ENCODE measurements at places on chromosomes 11 and 22.

GRCh38 chr11:126660761-126661425 lies 305.4 kb downstream of the ST3GAL4 start:
- no peak for DNase-seq

DNA sequence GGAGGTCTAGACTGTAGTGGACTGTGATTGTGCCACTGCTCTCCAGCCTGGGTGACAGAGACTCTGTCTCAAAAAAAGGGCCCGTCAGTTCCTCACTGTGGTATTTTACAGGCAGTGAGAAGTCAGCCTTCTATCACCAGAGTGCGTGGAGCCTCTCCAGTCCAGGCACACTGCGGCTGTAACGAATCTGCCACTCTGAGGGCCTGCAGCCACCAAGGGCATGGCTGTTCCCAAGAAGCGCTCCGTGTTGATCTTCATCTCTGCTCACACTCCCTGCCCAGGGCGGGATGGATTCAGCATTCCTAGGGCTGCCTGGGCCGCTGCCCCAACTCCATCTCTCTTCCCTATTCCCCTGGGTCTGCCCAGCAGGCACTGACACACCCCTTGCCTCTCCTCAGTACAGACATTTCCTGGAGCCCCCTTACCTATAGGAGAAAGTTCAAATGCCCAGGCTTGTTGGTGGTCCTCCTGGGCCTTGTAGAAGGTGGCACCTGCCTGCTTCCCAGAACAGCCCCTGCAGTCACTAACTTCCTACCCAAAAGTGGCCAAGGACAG lies 148.4 kb downstream of the CACNA1I start:
- no peak for DNase-seq

DNA sequence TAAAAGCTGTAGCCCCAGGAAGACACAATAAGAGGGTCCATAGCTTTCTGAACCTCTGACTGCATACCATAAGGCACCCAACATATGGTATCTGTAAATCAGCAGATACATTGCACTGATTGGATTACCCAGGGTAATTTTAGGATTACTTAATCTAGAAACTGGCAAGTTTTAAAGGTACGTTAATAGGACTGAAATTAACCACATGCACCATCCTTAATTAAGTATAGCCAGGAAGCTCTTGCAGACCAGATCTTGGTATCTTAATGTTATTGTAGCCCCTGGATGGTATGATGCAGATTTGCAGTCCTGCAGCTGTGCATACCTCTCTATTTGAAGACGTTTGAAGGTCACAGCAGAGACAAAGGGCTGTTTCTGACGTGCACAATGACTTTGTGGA lies 72.8 kb downstream of the ARHGAP42 start:
- DNase-seq, result no peak

DNA sequence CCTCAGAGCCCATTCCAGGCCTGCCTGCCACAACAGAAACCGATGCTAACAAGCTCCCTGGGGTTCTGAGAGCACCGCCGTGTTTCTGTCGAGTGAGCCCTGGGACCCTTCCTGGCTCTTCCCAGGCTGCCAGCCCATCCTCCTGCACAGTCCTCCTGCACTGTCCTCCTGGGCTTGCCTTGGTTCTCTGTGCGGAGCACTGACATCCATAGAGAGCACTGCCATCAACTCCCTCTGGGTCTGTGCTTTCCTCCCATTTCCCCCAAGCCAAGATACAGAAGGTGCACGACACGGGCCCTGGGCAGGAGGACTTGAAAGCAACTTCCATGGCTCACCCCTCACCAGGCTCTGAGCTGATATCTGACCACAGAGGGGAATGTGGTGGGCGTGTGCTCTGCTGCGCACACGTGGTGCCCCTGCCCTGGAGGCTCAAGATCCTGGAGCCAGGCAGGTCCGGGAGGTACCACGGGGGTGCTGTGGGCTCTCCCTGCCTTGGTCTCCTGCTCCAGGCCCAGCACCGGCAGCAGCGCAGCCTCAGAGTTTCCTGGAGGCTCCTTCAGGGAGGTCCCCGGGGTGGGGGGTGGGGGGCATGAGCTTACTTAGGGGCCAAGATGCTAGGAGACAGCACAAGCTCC lies 304.2 kb downstream of the BRD1 start:
- DNase-seq, result no peak

GRCh38 chr11:1763796-1764661 lies at the start of gene CTSD:
TSS of gene CTSD (minus strand) at chr11:1763927. CDS start at chr11:1763859, 68 bp downstream.
- DNase-seq, result peak; percentile 91

- DNase-seq, result no peak
These were observed 31.2 kb upstream of the PRAME start for GRCh38 chr22:22590136-22590891.

DNA sequence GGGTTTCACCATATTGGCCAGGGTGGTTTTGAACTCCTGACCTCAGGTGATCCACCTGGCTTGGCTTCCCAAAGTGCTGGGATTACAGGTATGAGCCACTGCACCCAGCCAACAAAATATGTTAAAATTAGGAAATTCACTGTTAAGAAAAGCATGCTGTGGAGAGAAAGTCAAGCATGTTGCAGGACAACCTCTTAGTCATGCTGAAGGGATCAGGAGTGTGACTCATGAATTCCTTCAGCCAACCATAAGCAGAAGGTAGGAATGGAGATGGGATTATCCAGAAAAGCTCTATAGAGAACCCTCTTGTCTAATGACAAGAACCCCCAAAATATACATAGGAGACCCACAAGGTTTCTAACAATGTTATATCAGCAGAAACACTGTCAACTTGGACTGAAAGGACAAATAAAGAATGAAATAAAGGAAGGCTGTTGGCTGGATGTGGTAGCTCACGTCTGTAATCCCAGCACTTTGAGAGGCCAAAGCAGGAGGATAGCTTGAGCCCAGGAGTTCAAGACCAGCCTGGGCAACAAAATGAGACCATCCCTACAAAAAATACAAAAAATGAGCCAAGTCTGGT lies 16.0 kb downstream of the MRTFA start:
- DNase-seq, result peak; percentile 65

DNA sequence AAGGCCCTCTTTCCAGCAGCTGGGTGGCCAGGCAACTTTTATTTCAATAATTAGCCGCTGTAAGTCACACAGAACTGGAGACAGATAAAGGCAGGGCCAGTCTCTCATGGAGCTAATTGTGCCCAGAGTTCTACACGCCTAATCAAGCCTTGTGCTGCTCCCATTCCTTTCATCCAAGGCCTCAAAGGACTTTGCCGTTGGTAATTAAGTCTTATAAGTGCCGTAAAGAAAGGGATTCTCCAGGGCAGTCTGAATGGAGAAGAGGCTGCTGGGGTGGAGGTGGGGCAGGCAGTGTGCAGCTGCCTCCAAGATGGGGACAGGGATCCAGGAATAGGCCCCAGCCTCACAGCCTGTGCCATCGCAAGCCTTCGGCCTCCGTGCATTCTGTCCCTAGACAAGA lies 357.9 kb downstream of the TENM4 start:
- no peak for DNase-seq

DNA sequence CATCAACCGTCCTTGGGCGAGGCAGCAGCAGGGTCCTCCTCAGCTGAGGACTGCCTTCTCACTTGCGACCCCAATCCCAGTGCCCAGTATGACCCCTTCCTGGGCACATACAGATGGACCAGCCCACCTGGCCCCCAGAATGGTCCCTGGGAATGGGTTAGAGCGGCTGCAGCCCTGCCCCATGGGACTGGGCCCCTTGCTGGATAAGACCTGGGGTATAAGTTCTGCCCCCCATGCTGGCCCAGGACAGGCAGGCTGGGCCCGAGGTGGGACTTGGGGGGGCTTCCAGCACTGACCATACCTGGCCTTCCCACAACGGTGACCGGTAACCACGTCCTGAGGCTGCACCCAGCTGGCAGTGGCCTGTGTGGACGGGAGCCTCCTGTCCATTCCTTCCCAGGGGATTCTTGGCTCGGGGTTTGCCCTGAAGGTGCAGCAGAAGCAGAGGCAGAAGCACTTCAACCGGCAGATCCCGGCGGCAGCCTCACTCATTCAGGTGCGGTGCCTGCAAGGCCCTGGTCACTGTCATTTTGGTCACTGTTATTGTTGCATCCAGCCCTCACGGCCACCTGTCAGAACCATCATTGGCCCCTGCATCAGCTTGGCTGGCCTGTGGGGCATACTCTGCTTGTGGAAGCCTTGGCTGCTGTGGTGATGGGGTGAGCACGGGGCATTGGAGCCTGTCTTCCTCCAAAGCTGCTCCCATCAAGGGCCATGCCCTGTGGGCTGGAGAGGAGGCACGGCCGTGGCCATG lies 114.8 kb downstream of the KCNQ1OT1 start:
- DNase-seq, result no peak

- DNase-seq, result no peak
These were observed 20.3 kb upstream of the PARVA start for GRCh38 chr11:12356944-12357655.

- peak; percentile 93 for DNase-seq
These were observed 21.2 kb downstream of the UPB1 start for GRCh38 chr22:24516301-24516737.

DNA sequence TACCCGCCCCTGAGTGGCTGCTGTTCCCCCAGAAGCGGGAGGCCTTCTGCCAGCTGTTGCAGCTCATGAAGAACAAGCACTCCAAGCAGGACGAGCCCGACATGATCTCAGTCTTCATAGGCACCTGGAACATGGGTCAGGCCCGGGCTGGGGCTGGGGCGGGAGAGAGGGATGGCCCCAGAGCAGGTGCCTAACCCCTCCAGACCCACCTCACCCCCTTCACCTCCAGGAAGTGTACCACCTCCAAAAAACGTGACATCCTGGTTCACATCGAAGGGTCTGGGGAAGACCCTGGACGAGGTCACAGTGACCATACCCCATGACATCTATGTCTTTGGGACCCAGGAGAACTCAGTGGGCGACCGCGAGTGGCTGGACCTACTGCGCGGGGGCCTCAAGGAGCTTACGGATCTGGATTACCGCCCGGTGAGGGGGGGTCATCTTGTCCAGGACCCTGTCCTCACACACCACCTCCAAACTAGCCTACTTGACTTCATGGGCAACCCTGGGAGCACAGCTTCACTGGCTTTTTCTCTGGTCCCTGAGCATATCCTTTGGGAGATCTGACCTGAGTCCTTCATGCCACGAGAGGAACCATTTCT lies 6.3 kb downstream of the INPPL1 start:
- no peak for DNase-seq

GRCh38 chr11:12165237-12165875 lies 55.0 kb downstream of the MICAL2 start:
- DNase-seq, result no peak

DNA sequence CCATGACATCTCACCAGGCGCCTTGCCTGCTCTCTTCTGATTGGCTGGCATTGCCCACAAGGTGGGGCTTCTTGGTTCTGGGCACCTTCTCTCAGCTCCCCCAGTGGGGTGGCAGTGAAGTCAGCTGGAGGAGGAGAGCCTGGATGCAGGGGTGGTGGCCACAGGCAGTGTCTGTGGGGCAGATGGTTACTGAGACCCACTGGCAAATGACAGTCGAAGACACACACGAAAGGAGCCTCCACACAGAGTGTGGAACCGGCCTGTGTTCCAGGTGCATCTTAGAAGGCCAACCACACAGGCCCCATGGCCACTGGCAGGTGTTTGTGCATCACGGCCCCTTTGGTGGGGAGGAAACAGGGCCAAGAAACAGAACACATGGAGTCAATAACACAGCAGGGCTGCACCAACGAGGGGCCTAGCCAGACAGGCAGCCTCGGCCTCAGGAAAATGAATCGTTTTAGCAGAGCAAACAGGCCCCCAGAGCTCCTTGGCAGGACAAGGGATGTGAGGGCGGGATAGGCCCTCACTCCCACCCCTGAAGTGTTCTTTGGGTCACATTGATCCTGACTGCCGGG lies 683.4 kb downstream of the TBC1D22A start:
- DNase-seq, result no peak

DNA sequence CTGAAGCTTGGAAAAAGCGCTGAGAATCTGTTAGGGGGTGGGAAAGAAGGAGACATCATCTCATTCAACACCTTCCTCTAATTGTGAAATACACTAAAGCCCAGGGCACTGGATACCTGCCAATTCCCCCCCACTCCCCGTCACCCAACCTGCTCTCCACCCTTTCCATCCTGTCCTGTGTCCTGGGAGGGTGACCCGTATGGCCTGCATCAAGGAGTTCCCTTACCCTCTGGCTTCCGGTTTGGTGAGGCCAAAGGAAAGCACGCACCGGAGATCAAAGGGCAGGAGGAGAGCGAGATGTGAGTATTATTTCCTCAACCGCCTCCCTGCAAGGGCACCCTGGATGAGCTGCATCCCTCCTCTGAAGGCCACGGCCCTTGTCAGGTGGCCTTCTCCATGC lies 65.0 kb upstream of the PTPRJ start:
- no peak for DNase-seq

- peak; percentile 48 for DNase-seq
These were observed at the start of gene MS4A3 for GRCh38 chr11:60056349-60056969. TSS of gene MS4A3 (plus strand) at chr11:60056665. CDS start at chr11:60061161, 4,496 bp downstream.

DNA sequence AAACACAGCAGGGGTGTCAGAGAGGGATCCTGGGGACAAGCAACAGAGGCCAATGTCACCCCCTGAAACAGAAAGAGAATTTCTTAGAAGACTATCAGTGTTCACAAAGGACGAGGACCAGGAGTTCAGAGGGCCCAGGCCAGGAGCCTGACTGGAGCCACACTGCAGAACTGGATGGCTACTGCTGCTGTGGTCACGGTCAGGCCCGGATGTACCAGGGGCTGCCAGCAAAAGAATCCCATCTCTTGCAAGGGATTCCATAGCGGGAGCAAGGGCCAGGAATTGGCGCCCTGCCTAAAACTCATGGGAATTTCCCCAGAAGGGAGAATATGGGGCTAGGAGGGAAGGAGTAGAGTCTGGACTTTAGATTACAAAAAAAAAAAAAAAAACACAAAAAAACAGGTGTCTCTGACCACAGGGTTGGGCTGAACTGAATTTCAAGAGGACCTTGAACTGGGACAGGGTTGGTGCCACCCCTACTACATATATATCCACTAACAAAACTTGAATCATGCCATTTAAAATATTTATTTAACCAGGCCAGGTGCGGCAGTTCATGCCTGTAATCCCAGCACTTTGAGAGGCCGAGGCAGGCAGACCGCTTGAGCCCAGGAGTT lies 15.7 kb upstream of the KCTD14 start:
- no peak for DNase-seq

DNA sequence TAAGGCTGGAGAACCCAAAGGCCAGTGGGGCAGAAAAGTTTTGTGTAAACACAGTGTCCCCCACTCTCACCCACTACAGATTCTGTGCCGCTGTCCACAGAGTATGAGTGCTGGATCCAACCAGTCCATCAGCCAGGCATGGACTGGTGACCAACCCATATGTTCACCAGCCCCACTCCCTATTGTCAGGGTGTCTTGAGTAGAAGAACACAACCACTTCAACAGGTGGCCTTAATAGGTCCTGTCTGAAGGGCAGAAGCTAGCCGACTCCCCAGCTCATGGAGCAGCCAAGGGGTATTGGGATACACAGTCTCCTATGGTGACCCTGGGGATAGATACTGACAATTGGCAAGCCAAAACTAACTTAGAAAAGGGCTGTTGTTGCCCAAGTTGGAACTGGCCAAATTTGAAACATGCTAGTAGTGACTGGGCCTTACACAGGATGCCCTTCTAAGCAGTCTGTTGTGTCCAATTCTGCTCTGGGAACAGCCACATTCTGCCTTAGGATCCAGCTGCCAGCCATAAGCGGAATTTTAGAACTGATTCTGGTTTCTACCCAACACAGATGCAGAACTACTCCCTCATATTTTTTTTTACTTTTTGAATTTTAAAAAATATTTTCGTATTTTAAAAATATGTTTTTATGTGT lies 19.8 kb upstream of the PGM2L1 start:
- DNase-seq, result no peak

- DNase-seq, result peak; percentile 48
These were observed 1.7 kb upstream of the TXNRD2 start for GRCh38 chr22:19943082-19944026.

GRCh38 chr11:117657794-117658193 lies 139.2 kb downstream of the DSCAML1 start:
- no peak for DNase-seq

Data from inflammatory macrophage treated with lipopolysaccharide for 1 hour (primary cell).